ENCODE measurements at places on chromosomes 7 and 10.

GRCh38 chr7:78114993-78115392, 316.4 kb downstream of the PHTF2 start:
- DNase-seq = no peak

DNA sequence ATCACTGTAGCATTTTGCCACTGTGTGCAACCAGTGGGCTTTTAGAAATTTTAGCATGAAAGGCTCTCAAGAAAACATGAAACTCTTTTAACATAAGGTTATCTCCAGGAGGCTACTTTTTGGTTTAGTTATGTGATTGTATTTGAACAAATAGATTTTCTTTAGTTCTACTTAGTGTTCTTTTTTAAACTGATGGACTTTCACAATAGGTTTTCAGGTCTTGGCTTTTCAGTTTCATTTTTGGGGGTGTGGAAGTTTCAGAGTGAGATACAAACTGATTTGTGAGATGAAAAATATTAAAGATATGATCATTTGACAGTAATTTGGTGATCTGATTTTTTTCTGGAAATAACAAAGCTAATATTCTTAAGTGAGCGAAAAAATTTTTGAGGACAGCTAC, 344.1 kb downstream of the PHF14 start:
- no peak for DNase-seq

GRCh38 chr7:27973625-27974024, 207.0 kb downstream of the JAZF1 start:
- DNase-seq = no peak

DNA sequence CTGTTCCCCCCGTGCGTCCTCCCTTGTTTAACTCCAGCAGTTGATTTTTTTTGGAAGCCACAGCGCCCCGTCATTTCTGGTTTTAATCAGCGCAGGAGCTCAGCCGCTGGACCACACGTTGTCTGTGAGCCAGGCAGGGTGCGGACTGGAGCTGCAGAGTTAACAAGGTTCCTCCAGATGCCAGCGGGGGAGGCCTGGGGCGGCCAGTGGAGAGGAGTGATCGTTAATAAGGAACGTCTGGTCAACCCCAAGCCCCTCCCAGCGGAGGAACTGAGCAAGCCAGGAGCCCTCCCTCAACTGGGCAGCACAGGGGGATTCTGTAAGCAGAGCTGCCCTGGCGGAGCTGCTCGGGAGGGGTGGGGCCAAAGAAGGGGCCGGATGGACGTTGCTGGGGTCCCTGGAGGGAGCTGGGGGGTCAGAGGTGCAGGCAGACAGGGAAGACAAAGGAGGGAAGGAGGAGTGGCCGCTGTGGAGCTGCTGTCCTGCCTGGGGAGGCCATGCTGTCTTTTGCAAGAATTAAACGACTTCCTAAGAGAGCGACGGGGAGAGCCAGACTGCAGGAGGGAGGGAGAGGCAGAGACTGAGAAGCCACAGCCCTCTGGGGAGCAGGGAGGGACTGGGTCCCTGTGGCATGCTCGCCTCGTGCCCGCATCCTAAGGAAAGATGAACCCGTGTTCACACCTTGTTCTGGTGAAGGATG, 537.1 kb upstream of the FOXK1 start:
- DNase-seq = no peak

DNA sequence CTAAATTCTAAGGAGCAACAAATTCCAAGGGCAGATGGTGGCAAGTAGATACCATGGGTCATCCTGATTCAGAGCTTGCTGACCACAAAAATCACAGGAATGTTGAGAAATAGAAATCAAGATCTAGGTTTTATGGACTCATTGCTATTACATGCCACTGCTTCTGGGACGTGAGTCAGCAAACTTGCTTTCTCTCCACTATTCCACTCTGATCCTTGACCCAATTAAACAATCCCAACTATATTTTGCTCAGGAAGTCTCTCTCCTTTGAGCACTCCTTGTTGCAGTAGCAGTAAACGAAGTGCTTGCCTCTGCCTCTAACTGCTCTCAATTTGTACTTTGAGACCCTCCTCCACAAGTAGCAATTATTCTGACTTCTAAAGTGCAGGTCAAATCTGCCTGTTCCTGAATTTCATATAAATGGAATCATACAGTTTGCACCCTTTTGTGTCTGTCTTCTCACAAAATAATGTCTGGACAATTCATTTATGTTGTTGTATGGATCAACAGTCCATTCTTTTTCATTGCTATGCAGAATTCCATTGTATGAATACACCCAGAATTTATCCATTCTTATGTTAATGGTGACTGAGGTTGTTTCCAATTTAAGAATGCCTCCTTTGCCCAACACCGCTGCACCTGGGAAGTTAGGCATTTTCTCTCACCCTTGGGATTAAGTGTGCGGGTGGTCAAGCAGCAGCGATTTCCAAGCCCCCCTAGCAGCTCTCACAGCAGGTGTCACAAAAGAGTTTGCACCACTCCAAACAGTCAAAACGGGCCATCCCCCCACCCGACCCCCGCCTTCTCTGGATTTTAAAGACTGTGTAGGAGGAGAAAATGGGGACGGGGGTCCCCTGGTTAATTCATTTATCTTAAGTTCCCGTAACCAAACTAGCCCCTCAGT, 35.9 kb downstream of the ACSM6 start:
- no peak for DNase-seq

DNA sequence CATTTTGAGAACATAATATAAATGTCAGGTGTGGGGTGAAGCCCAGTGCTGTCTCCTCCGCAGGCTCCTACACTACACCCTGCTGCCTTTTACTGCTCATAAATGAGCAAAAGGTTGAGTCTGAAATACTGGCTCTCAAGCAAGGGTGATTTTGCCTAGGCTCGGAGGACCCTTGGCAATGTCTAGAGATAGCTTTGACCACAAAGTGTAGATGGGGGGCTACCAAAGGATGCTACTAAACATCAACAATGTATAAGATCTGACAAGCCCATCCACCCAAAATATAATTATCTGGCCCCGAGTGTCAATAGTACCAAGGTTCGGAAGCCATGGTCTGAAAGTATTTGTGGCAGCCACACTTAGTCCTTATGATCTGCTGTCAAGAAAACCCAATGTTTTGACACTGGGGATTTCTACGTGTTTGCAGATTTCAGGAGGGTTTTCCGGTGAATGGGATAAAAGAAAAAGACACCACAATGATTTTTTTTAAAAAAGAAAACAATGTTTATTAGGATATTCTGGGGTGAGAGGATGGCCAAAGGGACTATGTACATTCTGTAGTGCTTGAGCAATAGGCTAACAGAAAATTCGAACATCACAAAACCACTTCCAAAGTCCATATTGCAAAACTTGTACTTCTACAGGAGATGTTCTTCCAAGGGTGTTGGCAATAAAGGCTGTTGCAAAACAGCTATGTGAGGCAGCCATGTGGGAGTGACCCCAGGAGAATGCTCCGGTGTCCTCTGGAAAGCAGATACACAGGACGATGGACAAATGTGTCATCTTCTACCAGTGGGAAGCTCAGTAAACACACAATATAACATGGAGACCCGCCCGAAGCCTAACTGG, 216.3 kb downstream of the GFRA1 start:
- DNase-seq = no peak

DNA sequence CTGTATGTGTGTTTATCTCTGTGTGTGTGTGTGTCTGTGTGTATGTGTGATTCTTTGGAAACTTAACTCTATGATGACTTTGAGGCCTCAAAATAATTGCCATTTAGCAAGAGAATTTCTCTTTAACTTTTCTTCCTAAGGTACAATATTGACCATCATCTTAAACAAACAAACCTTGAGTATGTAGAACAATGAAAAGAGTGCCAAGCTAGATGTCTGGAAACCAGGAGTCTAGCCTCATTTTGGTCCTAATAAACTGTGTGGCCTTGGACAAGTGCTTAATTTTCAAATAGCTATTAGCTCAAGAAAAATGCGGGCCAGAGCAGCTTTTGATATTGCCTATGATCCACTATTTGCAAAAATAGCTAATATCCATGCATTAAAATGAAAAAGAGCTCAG, 119.3 kb downstream of the RNLS start:
- no peak for DNase-seq

Measured in breast epithelium (tissue), 4 donors.